Natural killer cell treated with Interleukin-12 subunit alpha and Interleukin-12 subunit beta and Interleukin-15 and Interleukin-18, amount 100 ng/mL, for 72 hours (primary cell): ENCODE measurements at places on chromosomes 13 and 19.

DNA sequence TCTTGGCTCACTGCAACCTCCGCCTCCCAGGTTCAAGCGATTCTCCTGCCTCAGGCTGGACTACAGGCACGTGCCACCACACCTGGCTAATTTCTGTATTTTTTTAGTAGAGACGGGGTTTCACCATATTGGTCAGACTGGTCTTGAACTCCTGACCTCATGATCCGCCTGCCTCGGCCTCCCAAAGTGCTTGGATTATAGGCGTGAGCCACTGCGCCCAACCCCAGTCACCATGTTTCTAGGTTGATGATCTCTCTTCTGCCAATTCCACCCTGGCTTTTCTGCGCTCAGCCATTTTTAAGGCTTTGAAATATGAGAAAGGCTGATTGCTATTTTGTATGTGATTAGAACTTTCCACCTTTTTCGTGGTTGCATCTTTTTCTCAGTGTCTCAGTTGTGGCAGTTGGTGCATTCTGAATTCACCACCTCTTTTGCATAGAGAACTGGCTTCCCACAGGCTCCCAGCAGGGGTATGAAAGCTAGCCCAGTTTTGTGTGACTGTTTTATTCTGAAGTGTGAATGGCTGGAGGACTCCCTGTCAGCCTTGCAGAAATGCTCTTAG is 15.5 kb downstream of the CEACAM1 start:
- no peak for DNase-seq

- no peak for DNase-seq
Observed at GRCh38 chr19:18646535-18647370, 9.9 kb downstream of the KLHL26 start.

DNA sequence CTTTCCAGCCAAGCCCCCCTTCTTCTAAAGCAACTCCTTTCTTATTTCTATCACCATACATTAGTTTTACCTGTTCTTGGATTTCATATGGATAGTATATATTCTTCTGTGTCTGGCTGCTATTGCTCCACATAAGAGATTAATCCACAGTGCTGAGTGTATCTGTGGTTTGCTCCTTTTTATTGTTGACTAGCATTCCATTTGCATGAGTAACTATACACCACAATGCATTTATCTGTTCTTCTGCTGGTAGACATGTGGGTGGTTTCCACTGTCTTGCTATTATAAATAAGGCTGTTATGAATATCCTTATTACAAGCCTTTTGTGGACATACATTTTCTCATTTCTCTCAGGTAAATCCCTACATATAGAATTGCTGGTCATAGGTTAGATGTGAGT is 138.2 kb downstream of the SLC7A1 start:
- no peak for DNase-seq

GRCh38 chr13:26964278-26965250 is 204.0 kb upstream of the GPR12 start:
- DNase-seq: no peak

DNA sequence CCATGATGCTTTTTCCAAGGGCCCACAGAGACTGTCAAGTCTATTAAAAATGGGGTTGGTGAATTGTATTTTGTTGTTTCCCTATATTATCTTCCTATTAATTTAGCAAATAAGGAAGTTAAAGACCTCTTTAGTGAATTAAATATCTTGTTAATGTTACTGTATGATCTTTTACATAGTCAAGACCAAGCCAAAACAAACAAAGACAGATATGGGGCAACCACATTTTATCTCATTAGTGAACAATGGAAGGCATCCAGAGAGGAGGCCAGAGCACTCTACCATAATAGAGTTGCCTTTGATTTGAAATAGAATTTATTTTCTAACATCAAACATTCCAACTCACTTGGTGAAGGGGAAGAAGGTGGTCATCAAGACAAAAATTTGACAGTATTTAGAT is 169.4 kb downstream of the B3GLCT start:
- DNase-seq: no peak

DNA sequence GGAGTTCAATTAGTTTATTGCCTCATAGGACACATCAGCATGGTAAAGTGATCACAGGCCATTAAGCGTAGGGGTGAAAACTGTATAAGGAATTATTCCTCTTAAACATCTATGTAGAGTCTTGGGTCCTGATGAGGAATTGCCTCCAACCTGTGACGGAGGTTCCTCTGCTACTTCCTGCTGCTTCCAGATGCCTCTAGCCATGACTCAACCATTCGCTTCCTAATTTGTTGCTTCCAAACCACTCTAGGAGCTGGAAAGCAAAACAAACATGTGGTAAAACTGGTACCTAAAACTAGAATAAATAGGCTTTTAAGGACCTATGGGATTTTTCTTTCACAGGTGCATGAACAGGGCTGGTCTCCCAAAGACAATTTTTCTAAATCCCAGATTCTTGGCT is 253.8 kb downstream of the KLF12 start:
- DNase-seq: no peak

- DNase-seq: no peak
Observed at GRCh38 chr19:31140717-31141116, 208.5 kb downstream of the TSHZ3 start.

DNA sequence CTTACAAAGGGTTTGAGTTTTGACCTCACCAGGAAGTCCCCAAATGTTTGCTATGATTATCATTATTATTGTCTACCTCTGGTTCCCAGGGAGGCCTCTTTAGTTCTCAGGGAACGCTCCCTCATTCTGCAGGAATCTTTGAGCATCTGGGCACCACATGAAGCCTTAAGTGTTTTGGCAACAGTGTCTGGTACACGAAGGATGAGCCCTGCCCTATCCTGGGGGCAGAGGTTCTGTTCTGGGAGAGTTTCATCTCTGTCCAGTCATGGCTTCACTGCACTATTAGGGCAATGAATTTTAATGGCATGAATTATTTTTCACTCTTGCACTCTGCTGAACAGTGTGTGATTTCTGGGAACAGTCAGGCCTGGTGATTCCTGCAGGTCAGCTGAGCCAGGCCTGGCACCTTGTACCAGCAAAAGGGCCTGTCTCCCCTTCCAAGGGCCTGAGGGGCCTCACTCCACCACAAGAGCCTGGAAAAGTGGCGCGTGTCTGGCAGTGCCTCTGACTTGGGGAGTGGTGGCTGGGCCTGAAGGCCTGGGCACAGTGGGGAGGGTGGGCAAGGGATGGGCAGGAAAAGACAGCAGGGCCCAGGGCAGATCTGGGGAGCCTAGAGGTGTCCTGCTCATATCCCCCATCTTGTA is 4.6 kb downstream of the FAM187B start:
- DNase-seq: no peak

GRCh38 chr13:46660857-46661256 is 107.9 kb downstream of the LRCH1 start:
- DNase-seq: no peak

GRCh38 chr19:19525611-19526380 is 2.9 kb upstream of the YJEFN3 start:
- DNase-seq: no peak

- DNase-seq: peak; percentile 79
Observed at GRCh38 chr19:14381689-14382474, 638 bp downstream of the ADGRE5 start.

GRCh38 chr19:3163230-3163886 is 15.2 kb upstream of the S1PR4 start:
- peak; percentile 84 for DNase-seq

DNA sequence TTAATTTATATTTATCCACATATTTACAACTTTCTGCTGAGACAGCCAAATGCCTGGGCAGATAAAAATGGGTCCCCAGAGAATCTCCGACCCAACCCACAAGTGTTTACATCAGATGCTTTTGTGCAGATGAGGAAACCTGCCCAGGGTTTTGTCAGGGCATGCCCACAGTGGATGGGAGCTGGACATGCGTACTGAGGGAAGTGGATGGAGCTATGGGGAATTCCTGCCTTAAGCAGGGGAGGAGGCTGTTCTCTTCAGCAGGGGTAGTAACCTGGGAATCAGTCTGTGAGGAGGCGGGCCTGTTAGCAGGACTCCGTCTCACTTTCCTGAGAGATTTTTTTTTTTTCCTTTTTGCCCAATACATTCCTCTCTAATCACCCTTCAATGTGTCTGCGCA is 122.9 kb downstream of the RFC3 start:
- DNase-seq: no peak

DNA sequence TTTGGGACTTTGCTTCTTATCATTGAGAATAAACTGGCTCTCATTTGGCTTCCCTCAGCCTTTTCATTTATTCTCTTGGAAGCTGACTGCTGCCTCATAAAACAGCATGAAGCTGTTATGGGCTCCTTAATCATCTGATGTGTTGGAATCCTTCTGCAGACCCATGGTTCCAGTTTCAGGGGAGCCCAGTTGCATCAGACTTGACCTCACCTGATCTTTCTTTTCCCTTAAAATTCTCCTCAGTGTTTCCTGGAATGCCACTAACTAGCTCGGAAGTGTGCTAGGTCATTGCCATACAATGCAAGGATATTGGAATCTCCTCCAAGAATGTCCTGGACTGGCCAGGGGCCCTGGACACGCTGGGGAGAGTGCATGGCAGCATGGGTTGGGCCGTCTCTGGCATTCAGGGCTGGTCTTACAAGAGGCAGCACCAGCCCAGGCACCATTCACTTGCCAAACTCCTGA is 158.7 kb downstream of the FLT1 start:
- DNase-seq: no peak

DNA sequence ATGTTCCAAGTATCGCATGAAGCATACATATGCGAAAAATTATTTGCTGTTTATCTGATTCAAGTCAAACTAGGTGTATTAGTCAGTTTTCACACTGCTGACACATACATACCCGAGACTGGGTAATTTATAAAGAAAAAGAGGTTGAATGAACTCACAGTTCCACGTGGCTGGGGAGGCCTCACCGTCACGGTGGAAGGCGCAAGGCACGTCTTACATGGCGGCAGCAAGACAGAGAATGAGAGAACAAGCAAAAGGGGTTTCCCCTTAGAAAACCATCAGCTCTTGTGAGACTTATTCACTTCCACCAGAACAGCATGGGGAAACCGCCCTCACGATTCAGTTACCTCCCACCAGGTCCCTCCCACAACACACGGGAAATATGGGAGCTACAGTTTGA is 13.0 kb upstream of the PROZ start:
- no peak for DNase-seq

DNA sequence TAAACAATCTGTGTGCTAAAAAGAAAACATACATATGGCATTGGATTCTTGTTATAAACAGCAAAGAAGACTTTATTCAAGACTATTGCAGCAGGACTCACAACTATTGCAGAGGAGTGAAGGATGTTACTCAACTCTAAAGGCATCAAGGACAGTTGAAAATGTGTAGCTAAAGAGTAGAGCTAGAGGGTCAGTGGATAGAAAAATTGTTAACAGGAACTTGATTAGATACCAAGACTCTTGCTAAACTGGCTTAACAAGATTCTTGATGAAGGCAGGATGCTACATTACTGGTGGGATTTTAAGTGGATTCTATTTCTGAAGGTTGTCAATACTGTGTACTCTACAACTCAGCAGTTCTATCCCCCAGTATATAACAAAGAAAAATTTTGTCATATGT is 1183.3 kb downstream of the SLITRK1 start:
- no peak for DNase-seq

- DNase-seq: no peak
Observed at GRCh38 chr13:73894995-73895571, 239.1 kb downstream of the KLF12 start.

GRCh38 chr19:33690378-33691029 is 68.8 kb downstream of the CHST8 start:
- DNase-seq: no peak

- no peak for DNase-seq
Observed at GRCh38 chr13:47027780-47028437, 131.1 kb upstream of the HTR2A start.

- DNase-seq: no peak
Observed at GRCh38 chr13:41075034-41075433, 13.7 kb downstream of the WBP4 start.

DNA sequence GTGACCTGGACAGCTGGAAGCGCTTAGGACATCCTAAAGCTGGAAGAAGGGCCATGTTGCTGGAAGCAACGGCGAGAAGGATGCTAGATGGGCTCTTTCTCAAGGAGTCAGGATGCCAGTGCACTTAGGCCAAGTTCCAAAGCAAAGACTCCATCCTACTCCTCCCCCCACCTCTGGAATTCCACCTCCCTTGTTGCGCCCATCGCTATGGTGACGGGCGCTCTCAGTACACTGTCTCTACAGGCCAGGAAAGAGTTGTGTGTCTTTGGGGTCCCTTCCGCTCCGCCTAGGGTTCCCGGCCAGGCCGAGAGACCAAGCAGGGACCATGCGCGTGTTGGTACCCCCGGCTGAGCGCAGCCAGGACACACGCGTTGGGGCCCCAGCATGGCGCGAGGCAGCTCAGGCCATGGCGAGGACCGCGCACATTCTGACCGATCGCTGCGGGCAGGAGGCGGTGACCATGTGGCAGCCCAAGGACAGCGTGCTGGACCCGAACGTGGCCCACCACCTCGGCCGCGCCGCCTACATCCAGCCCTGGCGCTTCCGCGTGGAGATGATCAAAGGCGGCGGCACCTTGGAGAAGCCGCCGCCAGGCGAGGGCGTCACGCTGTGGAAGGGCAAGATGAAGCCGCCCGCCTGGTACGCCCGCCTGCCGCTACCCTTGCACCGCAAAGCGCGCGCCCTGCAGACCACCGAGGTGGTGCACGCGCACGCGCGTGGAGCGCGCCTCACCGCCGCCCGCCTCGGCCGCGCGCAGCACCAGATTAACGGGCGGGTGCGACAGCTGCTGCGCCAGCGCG is 31.0 kb upstream of the SLC1A6 start:
- DNase-seq: no peak

DNA sequence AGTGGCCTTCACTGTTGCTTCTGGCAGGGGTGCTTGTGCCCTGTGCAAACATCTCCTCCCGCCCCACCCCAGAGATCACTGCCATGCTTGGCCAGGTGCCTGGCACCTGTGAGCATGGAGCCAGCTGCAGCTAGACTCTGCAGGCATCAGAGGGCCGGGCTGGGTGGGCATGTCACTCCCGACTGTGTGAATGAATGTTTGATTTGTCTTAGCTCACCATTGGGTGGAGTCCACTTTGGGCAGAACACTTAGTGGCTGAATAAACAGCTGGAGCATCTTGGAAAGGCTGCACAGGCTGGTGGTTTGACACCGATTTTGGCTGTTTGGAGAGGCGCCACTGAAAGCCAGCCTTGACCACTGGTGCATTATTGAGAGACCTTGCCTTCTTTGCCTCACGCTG is 267.3 kb downstream of the DLEU7 start:
- no peak for DNase-seq

DNA sequence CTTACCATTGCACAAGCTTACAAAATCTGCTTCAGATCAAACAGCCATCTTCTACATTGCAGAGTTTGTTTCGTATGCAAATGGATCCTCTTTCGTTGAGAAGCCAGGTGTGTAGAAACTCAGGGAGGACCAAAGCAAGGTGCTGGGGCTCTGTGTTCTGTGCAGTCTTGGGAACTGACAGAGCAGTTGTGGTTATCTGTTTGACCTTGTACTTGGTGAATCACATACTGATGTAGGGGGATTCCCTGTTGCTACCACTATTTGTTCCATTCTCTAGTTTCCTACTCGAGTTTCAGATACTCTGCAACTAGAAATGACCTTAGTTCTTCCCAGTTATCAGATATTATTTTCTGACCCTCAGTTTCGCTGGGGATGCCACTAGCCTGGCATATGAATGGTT is 95.2 kb upstream of the CLDN10 start:
- DNase-seq: no peak
